ENCODE measurements at places on chromosomes 1 and 21.
A peak's percentile ranks its signal among the peaks of the same experiment; 100 is the strongest.

DNA sequence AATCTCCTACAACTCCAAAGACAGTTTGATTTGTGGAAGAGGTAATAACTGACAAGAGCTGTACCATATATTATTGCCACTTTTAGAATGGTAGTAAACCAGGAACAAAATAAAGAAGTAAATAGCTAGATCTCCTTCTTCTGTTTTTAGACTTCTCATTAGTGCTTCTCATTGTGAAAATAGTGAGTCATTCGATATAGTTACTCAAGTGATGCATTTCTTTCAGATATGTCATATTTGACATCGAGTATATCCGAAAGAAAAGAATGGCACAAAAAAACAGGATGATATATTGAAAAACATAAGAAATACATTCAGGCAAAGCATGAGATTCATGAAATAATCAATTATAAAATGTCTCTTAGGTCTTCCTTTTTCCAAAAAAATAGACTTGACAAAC is 1346.1 kb downstream of the BRINP3 start:
- H3K36me3 ChIP-seq = no peaks in the 10 kb centered on the region
- H3K27ac ChIP-seq = no peak overlapping the region
- H3K4me3 ChIP-seq = no peak overlapping the region
- H3K4me1 ChIP-seq = no peaks in the 10 kb centered on the region
- DNase-seq = no peak
- H3K27me3 ChIP-seq = no peaks in the 10 kb centered on the region

- H3K27me3 ChIP-seq = no peaks in the 10 kb centered on the region
- peak overlapping the region; percentile 73 for H3K4me3 ChIP-seq
- peaks cover 17% of the 10 kb centered on the region for H3K36me3 ChIP-seq
- peak overlapping the region; percentile 96 for H3K27ac ChIP-seq
Observed at GRCh38 chr1:205749234-205750137, 496 bp downstream of the NUCKS1 start.

GRCh38 chr1:163055005-163055404 is 14.2 kb upstream of the RGS4 start:
- H3K27me3 ChIP-seq = no peaks in the 10 kb centered on the region
- H3K4me1 ChIP-seq = peaks cover 10% of the 10 kb centered on the region
- no peak for DNase-seq
- no peak overlapping the region for H3K27ac ChIP-seq
- H3K4me3 ChIP-seq = no peak overlapping the region

DNA sequence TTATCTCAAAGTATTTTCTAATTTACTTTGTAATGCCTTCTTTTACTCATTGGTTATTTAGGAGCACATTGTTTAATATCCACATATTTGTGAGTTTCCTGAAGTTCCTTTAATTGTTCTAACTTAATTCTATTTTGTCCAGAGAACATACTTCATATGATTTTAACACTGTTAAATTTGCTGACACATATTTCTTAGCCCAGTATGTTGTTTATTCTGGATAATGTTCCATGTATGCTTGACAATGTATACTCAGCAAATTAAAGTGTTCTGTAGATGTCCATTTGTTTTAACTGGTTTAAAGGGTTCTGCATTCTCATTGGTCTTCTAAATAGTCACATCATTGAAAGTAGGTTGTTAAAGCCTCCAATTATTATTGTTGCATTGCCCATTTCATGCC is 643.7 kb upstream of the NR5A2 start:
- H3K27ac ChIP-seq = no peak overlapping the region
- no peaks in the 10 kb centered on the region for H3K4me1 ChIP-seq

GRCh38 chr1:53198241-53198651 is 1.6 kb downstream of the CPT2 start:
- no peaks in the 10 kb centered on the region for H3K27me3 ChIP-seq
- no peak for DNase-seq
- H3K4me3 ChIP-seq = peak overlapping the region; percentile 85

DNA sequence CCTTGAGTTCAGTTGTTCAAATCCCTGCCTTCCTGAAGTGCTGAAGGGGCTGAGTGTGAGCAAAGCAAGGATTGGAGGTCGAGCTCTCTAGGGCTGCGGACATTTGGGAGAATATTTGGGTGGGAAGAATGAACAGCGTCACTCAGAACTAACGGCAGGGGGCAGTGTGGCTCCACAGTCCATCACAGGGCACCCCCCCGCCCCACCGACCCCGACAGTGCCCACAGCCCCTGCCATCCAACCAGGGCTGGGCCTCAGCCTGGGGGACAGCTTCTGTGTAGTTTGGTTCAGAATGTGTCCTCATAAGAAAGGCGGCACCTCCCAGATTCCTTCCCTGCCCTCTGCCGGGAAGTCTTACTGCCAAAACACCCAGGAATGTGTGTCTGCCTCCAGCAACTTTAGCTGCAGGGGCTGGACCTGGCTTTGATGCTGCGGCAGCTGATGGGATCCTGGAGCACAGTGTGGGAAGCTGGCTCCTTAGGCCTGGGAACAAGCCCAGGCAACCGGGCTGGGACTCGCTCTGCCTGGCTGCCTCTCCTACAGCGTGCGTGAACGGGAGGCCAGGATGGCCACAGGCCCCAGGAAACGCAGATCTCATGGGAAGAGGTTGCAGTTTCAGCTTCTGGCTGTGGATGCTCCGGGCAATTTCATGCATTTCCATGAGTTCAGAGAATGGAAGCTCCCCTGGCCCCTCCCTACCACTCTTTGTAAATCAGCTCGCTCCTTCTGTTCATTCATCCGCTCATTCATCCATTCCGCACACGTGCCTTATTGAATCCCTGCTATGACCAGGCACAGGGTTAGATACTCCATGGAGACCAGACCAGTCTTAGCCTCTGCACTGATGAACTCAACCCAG is 104.9 kb upstream of the TMPRSS2 start:
- H3K4me1 ChIP-seq = peaks cover 10% of the 10 kb centered on the region
- DNase-seq = peak; percentile 79
- H3K36me3 ChIP-seq = no peaks in the 10 kb centered on the region
- no peaks in the 10 kb centered on the region for H3K27me3 ChIP-seq
- H3K27ac ChIP-seq = peak overlapping the region; percentile 100

DNA sequence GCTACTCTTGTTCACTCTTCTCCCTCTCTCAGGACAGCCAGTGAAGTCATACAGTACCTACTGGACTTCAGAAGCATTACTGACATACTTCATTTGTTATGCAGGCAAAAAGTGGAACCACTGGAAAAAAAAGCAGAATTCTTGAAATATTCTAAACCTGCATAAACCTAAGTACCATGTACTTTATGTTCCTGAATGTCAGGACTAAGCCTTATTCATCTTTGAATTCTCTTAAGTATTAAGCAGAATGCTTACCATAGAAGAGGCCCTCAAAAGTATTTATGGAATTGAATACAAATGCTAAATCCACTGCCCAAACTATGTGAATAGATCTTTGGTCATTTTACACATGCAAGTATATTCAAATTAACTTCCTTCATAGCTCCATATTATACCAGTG is 7.8 kb downstream of the PSMB2 start:
- no peak for DNase-seq
- peaks cover 2% of the 10 kb centered on the region for H3K4me1 ChIP-seq
- H3K4me3 ChIP-seq = no peak overlapping the region
- no peaks in the 10 kb centered on the region for H3K27me3 ChIP-seq

DNA sequence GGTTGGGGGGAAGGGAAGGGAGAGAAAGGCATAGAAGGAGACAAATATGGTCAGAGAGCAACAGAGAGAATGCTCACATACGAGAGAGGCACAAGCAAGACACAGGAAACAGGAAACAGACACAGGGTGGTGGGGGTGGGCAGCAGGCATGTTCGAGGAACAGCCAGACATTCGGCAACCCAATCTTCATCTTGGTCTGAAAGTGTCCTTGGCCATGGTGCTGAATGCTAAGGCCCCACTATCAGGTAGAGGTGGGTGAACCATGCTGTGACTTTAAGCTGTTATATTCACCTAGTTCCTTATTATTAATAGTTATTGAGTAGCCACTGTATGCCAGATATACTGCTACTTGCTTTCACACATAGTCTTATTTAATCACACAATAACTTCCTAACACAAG is 109.2 kb downstream of the DDX20 start:
- no peak overlapping the region for H3K4me3 ChIP-seq
- no peaks in the 10 kb centered on the region for H3K4me1 ChIP-seq
- no peak for DNase-seq
- H3K36me3 ChIP-seq = no peaks in the 10 kb centered on the region

DNA sequence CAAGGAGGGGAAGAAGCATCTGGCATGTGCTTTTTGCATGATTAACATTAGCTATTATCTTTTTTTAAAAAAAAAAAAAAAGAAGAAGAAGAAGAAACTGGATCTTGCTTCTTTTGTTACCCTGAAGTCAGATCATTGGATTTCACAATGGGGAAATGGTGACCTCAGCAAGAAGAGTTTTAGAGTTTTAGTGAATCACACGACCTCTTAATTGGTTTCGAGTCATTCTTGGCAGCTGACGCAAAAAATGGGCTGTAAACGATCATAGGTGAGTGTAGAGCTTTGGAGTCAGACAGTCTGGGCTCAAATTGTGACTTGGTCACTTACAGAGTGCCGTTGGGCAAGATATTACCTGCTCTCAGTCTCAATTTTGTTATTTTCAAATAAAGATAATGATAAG is 33.3 kb upstream of the PGBD5 start:
- no peak overlapping the region for H3K4me3 ChIP-seq
- H3K36me3 ChIP-seq = no peaks in the 10 kb centered on the region
- H3K27ac ChIP-seq = no peak overlapping the region
- no peak for DNase-seq

GRCh38 chr1:62891956-62892562 is 108.1 kb downstream of the ATG4C start:
- no peak overlapping the region for H3K27ac ChIP-seq
- no peak overlapping the region for H3K4me3 ChIP-seq
- no peaks in the 10 kb centered on the region for H3K36me3 ChIP-seq
- no peak for DNase-seq
- H3K4me1 ChIP-seq = no peaks in the 10 kb centered on the region

DNA sequence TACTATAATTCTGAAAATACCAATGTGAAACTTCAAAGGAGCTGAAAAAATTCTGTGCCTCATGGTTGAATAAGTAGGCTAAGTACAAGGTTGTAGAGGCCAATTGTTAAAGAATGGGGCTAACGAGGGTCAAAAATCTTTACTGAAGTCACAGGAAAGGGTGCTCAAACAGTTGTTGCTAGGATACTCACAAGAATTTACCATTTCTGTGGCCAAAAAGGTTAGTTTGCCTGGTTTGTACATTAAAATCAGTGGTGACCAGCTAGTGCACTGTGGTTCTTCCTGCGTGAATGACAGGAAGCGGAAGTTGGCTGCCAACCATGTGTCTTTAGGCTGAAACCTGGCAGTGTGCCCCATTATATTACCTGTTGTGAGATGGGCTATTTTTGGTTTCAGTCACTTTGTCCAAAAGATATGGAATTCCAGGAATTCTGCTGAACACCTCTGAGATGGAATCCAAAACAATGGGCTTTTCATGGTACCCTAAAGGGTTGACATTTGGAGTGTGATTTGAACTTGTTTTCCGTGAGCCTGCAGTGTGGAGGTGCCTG is 13.5 kb downstream of the MAP3K21 start:
- no peaks in the 10 kb centered on the region for H3K27me3 ChIP-seq
- H3K27ac ChIP-seq = no peak overlapping the region
- no peaks in the 10 kb centered on the region for H3K36me3 ChIP-seq
- DNase-seq = no peak
- no peak overlapping the region for H3K4me3 ChIP-seq

DNA sequence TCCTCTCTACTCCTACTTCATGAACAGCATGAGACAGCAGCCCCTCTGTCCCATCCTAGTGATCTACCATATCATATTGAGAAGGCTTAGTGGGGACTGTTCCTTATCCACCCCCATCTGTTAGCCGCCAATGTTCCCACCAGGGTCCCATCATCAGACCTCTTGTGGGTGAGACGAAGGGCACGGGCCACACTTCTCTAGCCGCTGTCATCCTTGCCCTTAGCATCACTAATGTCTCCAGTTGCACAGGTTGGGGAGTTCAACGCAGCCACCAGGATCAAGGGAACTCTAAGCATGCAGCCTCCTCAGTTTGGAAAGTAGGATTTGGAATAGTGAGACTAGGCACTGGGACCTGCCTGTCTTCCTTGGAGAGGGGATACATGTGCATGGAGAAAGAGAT is 20.1 kb downstream of the INKA2 start:
- no peak overlapping the region for H3K27ac ChIP-seq
- no peak overlapping the region for H3K4me3 ChIP-seq
- no peaks in the 10 kb centered on the region for H3K27me3 ChIP-seq
- DNase-seq = no peak
- H3K36me3 ChIP-seq = peaks cover 13% of the 10 kb centered on the region

Data from SK-N-SH (cell line).